IMR-90 (cell line): ENCODE measurements at places on chromosomes 12 and 14. TPM values are rescaled to one million over a fixed set of nuclear protein-coding genes. Genes with fewer than 3 reads are reported as not detected.

Gene SRRM4
- not detected in 2 replicates for total RNA-seq

Gene DRAM1
- 27.2 and 27.5 TPM in 2 replicates for total RNA-seq

Gene SMOC1
- 0.90 and 1.1 TPM in 2 replicates for total RNA-seq

Gene SBNO1
- total RNA-seq, result 24.9 and 43.0 TPM in 2 replicates

Gene LMNTD1
- total RNA-seq, result 4.3 and 4.7 TPM in 2 replicates

Gene CARMIL3
- under 0.01 TPM in 1 of 2 replicates, not detected in the other for total RNA-seq

Gene EMP1
- 137 and 570 TPM in 2 replicates for total RNA-seq

Gene PIANP
- under 0.01 and 0.18 TPM in 2 replicates for total RNA-seq

Gene IAPP
- not detected in 2 replicates for total RNA-seq

Gene RASSF9
- 0.18 and 0.28 TPM in 2 replicates for total RNA-seq

Gene NANOG
- not detected in 2 replicates for total RNA-seq

Gene RPL10L
- not detected in 2 replicates for total RNA-seq

DNA sequence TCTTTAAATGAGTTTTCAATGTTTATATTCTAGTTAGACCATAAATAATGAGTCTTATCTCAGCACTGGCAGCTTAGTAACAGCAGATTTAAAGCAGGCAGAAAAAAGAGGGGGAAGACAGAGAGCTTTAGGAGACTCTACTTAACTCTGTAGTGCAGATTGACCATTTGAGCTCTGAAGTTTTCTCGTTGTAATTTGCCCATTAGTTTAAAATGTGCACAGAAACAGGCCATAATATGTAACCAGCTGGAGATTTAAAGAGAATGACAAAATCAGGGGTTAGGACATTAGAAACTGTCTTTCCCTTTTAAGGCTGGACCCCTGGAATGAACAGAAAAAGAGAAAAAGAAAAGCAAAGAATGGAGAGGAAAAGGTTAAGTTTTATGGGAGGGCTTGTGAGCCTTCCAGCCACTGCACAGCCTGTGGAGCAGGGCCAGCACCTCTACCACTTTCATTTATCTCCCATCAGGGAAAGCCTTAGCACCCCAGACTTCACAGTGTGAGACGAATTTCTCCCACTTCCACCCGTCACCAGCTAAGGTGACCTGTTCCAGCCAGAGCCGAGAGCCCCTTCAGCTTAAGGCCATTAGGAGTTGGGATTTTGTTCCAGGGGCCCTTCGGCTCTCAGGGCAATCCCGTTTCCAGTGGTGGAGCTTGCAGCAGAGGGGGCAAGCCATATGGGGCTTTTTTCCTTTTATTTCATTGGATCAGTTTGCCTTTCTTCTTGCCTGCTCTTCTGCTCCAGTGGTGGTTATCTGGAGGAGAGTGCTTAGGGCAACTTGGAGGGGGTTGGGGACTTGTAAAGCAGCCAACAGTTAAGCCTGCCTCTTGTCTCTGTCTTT, 8.0 kb downstream of the IL22 start:
- DNase-seq, result peak; percentile 24

- no peaks in the 10 kb centered on the region for H3K27me3 ChIP-seq
- no peak overlapping the region for H3K4me3 ChIP-seq
- no peak for DNase-seq
- no peaks in the 10 kb centered on the region for H3K4me1 ChIP-seq
- no peak overlapping the region for H3K27ac ChIP-seq
These were observed 42.1 kb upstream of the CNTN1 start for GRCh38 chr12:40650038-40650704.

- no peak overlapping the region for H3K27ac ChIP-seq
- H3K4me1 ChIP-seq, result no peaks in the 10 kb centered on the region
- no peak for DNase-seq
- peaks cover 26% of the 10 kb centered on the region for H3K27me3 ChIP-seq
- no peak overlapping the region for H3K4me3 ChIP-seq
- H3K36me3 ChIP-seq, result no peaks in the 10 kb centered on the region
These were observed 56.9 kb upstream of the FAM222A start for GRCh38 chr12:109656743-109657142.

GRCh38 chr12:51225234-51225633, 7.4 kb upstream of the POU6F1 start:
- H3K36me3 ChIP-seq, result no peaks in the 10 kb centered on the region
- no peaks in the 10 kb centered on the region for H3K4me1 ChIP-seq
- no peak overlapping the region for H3K4me3 ChIP-seq
- no peak for DNase-seq
- H3K27me3 ChIP-seq, result no peaks in the 10 kb centered on the region

DNA sequence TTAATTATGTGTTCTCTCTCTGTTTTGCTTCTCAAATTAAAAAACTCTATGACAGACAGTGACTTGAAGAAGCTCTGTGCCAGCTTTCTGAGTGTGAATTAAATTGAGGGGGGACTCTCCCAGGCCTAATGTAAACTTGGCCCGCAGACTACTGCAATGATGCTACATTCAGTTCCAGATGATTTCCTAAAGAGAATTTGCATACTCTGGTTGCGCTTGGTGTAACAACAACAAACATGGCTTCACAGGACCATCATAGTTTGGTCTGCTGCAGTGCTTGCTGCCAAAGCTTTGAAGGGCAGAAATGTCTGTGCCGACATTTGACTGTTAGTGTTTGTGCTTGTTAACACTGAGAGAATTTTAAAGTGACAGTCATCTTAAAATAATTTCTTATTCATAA, 25.0 kb downstream of the CFAP54 start:
- no peaks in the 10 kb centered on the region for H3K27me3 ChIP-seq
- H3K36me3 ChIP-seq, result no peaks in the 10 kb centered on the region
- peaks cover 3% of the 10 kb centered on the region; the same call in 1 of the 2 replicates for H3K4me1 ChIP-seq
- H3K4me3 ChIP-seq, result no peak overlapping the region

DNA sequence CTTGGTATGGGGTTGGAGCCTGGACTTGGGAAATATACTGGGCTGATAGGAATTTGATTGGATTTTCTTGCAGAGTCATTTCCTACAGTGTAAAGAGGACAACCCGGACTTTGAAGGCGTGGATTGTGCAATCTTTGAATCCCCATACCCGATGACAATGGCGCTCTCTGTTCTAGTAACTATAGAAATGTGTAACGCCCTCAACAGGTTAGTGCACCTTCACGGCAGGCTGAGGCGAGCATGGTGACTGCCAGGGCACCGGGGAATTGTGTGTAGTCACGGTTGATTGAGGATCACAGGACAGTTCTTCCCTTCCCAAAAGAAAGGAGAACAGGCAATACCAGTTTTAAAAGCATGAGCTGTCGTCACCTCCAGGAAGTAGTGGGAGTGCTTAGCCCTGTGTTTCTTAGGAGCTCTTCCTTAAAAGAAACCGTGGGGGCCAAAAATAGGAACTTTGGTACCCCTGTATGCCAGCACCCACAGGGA, 58.3 kb downstream of the ANAPC7 start:
- no peak overlapping the region for H3K27ac ChIP-seq
- H3K36me3 ChIP-seq, result peaks cover 80% of the 10 kb centered on the region
- DNase-seq, result no peak
- H3K4me1 ChIP-seq, result no peaks in the 10 kb centered on the region
- no peaks in the 10 kb centered on the region for H3K27me3 ChIP-seq

GRCh38 chr14:95784137-95784536, 70.2 kb upstream of the TCL1A start:
- H3K27me3 ChIP-seq, result no peaks in the 10 kb centered on the region
- peak; percentile 38 for DNase-seq
- H3K27ac ChIP-seq, result no peak overlapping the region
- H3K4me3 ChIP-seq, result no peak overlapping the region

GRCh38 chr12:39006286-39006685, 100.9 kb upstream of the CPNE8 start:
- no peaks in the 10 kb centered on the region for H3K4me1 ChIP-seq
- H3K36me3 ChIP-seq, result no peaks in the 10 kb centered on the region
- no peak for DNase-seq

DNA sequence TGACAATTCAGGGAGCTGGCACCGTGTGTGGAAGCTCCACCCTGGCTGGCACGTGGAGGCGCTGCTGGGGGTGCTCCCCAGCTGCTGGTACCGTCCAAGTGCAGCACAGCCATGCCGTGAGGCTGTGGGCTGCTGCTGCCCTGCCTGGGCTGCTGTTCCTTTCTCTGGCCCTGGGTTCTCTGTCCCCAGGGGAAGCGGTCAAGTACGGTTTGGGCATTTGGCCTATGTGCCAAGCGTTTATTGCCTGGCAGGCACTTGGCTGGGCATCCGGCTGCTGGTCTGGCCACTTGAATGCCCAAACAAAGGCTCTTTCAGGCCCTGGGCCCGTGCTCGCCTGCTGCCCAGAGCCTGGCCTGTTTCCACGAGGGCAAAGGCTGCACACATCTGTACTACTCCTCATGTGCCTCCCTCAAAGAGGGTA, 39.6 kb downstream of the RHOF start:
- DNase-seq, result no peak
- H3K27me3 ChIP-seq, result no peaks in the 10 kb centered on the region
- H3K4me3 ChIP-seq, result no peak overlapping the region

DNA sequence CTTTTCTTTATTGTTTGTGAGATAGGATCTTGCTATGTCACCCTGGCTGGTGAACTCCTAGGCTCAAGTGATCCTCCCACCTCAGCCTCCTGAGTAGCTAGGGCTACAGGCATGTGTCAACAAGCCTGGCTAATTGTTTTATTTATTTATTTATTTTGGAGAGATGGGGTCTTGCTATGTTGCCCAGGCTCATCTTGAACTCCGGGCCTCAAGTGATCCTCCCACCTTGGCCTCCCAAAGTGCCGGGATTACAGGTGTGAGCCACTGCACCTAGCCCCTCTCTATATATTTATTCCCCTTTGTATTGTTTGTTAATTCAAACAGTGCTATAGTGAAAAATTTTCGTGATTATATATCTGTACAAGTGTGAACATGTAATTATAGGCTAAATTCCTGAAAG, 123.3 kb downstream of the DAAM1 start:
- peaks cover 4% of the 10 kb centered on the region for H3K4me1 ChIP-seq
- no peak overlapping the region for H3K27ac ChIP-seq

GRCh38 chr12:14431975-14432374, 66.5 kb downstream of the ATF7IP start:
- DNase-seq, result no peak
- H3K27me3 ChIP-seq, result no peaks in the 10 kb centered on the region
- no peak overlapping the region for H3K27ac ChIP-seq
- H3K36me3 ChIP-seq, result peaks cover 10% of the 10 kb centered on the region
- H3K4me1 ChIP-seq, result no peaks in the 10 kb centered on the region

DNA sequence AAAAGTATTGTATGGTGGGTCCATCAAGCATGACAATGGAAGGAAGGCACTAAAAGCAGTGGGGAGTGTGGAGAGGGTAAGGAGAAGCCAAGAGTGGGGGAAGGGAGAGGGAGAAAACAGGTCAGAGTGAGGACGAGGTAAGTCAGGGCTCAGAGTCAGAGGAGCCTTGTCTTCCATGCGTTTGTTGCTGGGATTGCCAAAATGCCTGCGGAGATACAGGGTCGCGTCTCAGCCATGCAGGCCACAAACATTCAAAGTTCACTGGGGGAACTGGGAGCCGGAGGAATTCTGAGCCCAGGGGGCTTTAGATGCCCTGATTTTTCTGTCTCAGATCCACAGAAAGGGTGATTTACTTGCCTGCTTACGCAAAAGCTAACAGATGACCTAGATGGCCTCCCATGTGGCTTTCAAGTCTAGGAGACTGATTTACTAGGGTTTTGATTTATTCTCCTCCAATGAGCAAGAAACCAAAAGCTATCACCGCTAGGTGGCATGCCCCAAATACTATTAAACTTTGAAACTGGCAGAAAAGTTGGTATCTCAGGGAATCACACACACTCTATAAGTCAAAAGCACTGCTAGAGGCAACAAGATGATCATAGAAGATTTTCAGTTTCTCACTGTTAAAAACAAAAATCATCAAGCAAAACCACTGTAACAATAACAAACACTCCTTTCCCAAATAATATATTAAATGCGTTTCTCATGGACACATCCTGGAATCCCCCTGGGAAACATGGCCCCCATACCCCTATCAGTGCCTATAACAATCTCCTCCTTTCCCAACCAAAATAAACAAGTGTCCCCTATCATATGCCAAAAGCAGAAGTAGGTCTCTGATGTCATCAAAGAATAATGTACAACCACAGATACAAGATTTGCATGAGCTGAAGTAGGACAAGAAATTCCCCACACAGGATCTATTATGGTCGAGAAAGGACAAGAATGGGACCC, 26.6 kb upstream of the MDM1 start:
- no peaks in the 10 kb centered on the region for H3K36me3 ChIP-seq
- DNase-seq, result peak; percentile 82
- peaks cover 9% of the 10 kb centered on the region for H3K4me1 ChIP-seq
- no peak overlapping the region for H3K4me3 ChIP-seq
- no peak overlapping the region for H3K27ac ChIP-seq
- H3K27me3 ChIP-seq, result no peaks in the 10 kb centered on the region

- no peaks in the 10 kb centered on the region for H3K4me1 ChIP-seq
- H3K27me3 ChIP-seq, result no peaks in the 10 kb centered on the region
- no peak overlapping the region for H3K27ac ChIP-seq
- H3K4me3 ChIP-seq, result no peak overlapping the region
- no peak for DNase-seq
These were observed 339.8 kb downstream of the TMEM121 start for GRCh38 chr14:105865904-105866840.

GRCh38 chr12:81079280-81080076, 1.6 kb downstream of the ACSS3 start:
- H3K4me3 ChIP-seq, result no peak overlapping the region
- no peak overlapping the region for H3K27ac ChIP-seq
- H3K36me3 ChIP-seq, result no peaks in the 10 kb centered on the region
- peaks cover 2% of the 10 kb centered on the region; the same call in 1 of the 2 replicates for H3K4me1 ChIP-seq
- no peaks in the 10 kb centered on the region; the same call in 1 of the 2 replicates for H3K27me3 ChIP-seq

DNA sequence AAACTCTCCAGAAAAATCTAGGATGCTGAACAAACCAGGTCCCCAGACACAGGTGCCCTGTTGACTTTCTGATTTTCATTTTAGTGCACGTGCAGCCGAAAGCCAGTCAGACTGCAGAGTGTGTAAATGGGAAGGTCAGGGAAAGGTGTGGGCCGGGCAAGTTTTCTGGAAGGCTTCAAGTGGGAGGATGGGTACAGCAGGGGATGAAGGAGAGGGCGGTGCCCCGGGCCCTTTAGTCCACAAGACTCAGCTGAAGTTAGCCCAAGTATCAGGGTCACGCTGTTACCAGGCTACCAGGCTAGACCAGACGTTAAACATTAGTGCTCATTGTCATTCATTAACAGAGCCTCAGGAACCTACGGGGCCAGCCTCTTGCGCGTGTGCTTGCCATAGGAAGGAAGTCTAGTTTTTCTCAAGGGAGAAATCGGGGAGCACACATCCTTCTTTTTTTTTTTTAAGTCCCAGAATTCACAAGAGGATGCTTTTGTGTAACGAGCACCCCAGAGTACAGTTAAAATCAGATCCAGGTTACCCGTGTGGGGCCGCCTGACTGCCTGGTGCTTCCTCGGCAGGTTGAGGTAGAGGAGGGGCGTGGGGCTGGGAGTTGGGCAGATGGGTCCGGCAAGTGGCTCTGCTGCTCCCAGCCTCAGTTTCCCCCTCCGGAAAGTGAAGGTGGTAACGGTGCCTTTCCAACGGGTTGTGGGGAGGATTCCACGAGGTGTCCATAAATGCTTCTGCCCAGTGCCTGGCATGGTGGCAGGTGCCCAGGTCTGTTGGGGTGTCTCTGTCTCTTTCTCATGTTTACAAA, 19.1 kb downstream of the BCL7A start:
- H3K36me3 ChIP-seq, result peaks cover 13% of the 10 kb centered on the region
- H3K27me3 ChIP-seq, result no peaks in the 10 kb centered on the region
- H3K4me1 ChIP-seq, result no peaks in the 10 kb centered on the region
- no peak for DNase-seq
- no peak overlapping the region for H3K27ac ChIP-seq
- H3K4me3 ChIP-seq, result no peak overlapping the region
